ENCODE measurements at places on chromosomes 4 and X.

GRCh38 chr4:157792716-157793115 lies 380.1 kb downstream of the GASK1B start:
- no peak for DNase-seq

DNA sequence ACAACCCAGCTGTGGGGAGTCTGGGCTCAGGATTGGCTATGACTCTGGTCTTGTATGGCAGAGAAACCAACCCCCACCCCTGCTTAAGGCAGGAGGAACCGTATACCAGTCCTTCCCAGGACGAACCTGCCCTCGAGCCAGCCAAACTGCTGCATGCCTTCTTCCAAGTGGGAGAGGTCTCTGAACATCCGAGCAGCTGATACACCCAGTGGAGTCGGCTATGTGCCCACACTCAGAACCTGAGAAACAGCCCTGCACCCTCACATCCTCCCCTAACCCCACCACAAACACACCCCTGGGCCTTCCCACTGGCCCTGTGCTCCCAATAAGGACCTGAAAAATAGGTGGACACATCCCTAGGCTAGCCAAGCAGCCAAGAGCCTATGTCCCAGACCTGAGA lies 21.8 kb downstream of the C4orf33 start:
- no peak for DNase-seq

- DNase-seq, result no peak
Measured at GRCh38 chr4:1866189-1866661, 5.0 kb upstream of the NSD2 start.

DNA sequence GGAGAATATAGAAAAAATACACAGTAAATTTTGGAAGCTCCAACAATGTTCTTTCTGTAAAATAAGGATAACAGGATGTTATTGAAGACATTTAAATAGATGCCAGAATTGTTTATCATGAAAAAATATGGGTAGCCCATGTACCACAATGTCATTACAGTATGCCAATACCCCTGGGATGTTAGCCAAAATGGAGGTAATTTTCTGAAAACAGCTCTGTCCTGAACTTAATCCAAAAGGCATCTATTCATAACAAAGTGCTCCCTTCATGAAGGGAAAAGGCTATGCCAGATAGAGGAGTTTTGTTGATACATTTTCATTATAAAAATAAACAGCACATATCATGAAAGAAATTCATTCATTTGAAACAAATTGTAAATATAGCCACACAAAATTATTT lies 1902.6 kb upstream of the AGA start:
- no peak for DNase-seq

GRCh38 chr4:144399927-144400326 lies 246.0 kb upstream of the HHIP start:
- DNase-seq, result peak; percentile 14

DNA sequence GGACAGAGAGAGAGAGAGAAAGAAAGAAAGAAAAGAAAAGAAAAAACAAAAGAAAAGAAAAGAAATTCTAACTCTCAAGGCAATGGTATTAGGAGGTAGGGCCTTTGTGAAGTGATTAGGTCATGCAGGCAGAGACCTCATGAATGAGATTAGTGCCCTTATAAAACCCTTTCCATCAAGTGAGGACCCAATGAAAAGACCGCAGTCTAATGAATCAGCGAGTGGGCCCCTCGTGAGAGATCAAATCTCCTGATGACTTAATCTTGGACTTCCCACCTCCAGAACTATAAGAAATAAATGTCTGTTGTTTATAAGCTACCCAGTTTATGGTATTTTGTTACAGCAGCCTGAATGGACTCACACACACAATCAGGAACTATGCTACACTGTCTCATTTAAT lies 16.9 kb downstream of the AASDH start:
- no peak for DNase-seq

DNA sequence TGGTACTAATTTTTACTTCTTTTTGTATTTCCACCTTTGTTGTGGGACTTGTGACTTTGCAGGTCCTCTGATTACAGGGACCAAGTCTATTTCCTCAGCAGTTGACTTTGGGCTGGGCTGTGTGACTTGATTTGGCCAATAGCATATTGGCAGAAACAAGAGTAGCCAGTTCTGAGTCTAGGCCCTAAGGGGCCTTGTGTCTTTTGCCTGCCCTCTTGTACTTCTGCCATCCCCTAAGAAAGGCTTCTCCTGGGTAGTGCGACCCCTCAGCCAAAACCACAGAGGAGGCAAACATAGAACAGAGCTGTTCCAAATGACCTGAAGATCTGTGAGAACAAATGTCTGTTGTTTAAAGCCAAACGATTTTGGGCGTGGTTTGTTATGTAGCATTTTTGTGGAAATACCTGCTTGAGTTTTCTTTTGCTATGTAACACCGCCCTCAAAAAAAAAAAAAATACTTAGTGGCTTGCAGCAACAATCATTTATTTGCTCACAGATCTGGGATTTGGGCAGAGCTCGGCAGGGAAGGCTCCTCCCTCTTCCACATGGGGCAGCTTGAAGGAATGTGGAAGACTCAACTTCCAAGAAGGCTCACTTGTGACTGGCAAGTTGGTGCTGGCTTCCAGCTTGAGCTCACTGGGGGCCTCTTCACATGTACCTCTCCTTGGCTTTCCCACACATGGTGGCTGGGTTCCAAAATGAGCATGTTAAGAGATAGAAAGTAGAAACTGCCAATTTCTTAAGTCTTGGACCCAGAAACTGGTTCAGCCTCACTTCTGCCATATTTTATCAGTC lies 423.0 kb upstream of the CNKSR2 start:
- DNase-seq, result no peak

DNA sequence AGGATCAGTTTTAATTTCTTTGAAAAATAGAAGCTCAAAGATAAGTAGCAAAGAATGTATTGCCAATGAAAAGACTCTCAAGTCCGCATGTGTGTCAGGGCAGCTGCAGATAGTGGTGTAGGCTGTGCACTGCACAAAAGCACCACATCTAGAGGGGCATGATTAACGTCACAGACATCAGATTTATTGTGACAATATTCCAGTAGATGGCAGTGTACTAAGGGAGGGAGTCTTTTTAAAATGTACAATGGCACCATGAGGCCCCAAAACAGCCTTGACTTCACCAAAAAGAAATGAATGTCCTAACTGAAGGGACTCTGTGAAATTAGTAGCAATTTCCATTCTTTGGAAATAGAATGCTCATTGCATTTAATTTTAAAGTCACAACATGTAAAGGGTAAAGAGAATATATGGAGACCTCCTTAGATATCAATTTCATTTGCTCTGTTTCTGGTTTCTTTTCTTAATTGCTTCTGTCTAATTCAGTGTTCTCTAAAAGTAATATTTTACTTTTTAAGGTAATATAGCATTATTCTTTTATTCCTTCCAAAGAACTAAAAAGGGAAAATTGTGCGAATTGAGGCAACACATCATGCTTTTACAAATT lies 98.4 kb downstream of the ZNF827 start:
- DNase-seq, result peak; percentile 50

DNA sequence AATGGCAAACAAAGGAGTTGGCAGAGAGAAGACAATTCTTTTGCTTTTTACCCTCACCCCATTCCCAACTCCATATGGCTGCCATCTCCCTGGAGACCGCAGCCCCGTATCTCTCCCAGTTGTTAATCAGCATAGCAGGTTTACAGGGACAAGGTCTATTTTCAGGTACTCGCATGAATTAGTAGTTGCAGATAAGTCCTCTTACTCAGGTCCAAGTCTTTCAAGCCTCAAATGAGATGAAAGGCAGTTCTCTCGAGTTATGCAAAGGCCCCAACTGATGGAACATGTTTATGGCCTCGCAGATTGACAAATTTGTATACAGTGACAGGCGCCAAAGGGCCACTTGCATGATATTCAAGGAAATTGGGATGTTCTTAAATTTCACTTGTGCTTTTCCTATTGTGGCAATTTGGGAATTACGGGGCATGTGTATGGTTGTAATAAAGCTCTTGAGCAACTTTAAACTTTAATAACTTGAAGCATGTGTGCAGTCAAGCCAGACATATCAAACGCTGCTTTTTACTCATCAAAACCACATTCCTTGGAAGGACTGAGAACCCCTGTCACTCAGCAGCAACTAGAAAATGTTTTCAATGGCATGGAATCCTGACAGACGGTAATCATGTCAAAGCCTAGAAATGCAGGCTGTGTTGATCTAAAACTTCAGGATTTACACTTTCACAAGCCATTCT lies 45.1 kb downstream of the KDR start:
- no peak for DNase-seq

- DNase-seq, result no peak
Measured at GRCh38 chr4:87805971-87806370, 6.6 kb downstream of the IBSP start.

All from GM13977 (cell line).